ENCODE measurements at places on chromosomes 1 and 21.

- DNase-seq = no peak
Measured at GRCh38 chr1:98668733-98669132, 7.2 kb downstream of the SNX7 start.

- DNase-seq = no peak
Measured at GRCh38 chr1:109704173-109704572, 7.9 kb upstream of the GSTM5 start.

DNA sequence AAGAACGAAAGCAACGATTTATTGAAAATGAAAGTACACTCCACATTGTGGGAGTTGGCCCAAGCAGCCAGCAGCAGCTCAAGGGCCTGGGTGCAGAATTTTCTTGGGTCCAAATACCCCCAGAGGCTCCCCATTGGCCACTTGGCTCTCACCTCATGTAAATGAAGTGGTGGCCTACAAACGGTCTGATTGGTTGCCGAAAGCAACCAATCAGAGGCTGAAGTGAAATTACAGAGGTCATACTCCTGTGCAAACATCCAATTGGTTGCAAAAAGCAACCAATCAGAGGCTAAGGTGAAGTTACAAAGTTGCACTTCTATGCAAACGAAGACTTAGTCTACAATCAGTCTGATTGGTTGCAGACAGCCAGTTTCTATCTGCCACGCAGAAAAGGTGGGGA, 31.9 kb downstream of the FAM163A start:
- DNase-seq = no peak

DNA sequence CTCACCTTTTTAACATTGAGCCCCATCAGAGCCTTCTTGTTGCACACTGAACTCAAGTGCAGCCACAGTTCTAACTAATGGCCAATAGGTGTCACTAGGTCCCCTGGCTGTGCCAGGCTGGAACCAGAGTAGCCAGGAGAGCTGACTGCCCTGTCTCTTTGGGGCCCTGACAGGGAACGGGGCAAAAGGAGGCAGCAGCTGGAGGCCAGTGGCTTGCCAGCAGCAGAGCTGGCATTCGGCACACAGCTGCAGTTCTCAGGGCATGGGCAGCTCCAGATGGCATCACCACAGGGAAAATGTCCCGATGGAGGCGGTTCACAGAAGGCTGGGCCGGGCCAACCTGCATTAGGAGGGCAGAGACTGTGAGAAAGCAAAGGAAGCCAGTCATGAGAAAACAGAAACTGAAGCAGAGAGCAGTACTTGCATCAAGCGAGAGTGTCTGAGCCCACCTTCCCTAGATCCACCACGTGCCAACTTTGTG, 188.6 kb downstream of the FCRL5 start:
- DNase-seq = no peak

DNA sequence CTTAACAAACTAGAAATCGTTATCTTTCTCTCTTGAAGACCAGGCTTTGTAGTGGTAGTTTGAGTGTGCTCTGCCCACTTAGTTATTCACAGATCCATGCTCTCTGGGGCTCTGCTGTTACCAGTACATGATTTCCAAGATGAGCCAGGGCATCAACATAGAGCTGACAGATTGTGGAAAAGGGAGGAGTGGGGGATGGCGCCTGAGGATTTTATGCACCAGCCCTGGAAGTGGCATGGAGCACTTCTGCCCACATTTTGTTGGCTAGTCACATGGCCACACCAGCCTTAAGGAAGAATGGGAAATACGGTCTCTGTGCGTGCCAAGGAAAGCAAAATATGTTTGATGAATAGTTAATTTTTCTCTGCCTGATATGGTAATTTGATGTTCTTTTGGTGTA, 18.2 kb downstream of the TSNAX start:
- no peak for DNase-seq

DNA sequence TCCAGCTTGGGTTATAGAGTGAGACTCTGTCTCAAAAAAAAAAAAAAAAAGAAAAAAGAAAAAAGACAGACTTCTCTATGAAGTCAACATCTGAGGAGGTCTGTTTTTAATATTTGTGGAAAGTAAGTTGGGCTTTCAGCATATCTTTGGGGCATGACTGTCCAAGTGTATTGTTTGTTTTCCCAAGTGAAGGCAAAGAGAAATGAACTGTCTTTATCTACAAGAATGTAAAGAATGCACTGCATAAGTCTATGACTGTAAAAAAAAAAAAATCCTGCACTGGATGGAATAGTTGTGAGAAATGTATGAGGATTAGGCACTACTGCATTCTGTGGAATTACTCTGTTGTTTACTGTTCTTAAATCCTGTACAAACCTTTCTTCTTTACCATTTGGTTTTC, 45.6 kb upstream of the TMEM61 start:
- no peak for DNase-seq
